ENCODE measurements at places on chromosomes 12 and 14.

- DNase-seq, result no peak
Observed at GRCh38 chr14:58994130-58994529, 194.3 kb upstream of the DAAM1 start.

DNA sequence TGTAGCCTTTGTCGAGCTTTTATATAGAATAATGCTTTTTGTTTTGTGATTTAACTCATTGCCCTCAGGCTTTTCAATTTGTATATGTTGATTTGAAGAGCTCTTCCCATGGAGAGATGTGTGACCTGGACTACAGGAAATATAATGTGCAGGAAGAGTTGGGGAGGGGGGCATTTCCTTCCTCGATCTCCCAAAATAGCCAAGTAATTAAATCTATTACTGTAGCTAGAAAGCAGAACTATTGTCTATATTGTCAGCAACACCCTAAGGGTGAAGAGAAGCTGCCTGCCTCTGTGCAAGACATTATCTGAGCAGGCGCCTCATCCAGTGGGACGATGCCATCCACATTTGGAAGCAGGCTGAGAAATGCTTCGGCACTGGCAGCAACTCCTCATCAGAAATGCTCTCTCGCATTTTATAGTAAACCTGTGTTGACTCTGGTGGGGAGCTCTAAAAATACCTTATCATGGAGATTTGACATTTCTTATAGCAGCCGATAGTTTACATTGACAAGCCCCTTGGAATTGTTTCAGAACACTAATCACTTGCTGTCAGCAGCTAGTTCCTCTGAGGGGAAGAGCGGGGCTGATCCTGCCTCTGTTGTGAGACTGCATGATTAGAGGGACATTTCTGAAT lies 392.5 kb upstream of the RGS6 start:
- DNase-seq, result peak; percentile 44

GRCh38 chr14:99181804-99182520 lies 90.0 kb downstream of the BCL11B start:
- no peak for DNase-seq

GRCh38 chr12:2539938-2540337 lies 254.8 kb upstream of the FKBP4 start:
- DNase-seq, result no peak

DNA sequence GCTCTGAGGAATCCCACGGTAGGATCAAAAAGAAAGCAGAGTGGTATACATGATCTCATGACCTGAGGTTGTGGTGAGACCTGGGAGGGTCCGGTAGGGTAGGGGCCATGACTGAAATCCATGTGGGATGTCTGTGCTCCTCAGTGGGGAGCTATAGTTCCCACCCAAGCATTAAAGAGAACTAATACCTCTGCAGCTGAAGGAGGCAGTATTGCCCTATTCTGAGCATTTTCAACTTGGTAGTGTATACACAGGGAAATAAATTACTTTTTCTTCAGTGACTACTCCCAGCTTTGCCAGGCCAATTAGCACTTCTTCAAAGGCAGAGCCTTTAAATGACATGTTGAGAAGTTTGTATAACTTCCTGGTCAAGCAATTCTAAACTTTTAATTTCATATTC lies 613.8 kb downstream of the KCNH5 start:
- DNase-seq, result no peak

DNA sequence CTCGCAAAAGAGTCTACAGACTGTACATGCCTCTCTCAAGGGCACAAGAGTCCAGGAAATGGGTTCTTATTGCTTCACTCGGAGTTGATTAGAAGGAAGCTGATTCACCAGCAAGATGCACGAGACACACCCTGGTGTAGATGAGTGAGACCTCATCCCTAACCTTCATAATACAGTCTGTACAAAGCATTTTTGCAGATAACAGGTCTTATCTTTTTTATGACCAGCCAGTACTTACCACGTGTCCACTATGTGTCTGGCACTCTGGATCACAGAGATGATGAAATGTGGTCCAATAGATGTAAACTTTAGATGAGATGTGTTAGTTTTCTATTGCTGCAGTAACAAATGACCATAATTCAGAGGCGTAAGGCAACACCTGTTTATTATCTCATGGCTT lies 53.4 kb upstream of the PWP1 start:
- no peak for DNase-seq

GRCh38 chr14:56808383-56809269 lies 1.7 kb downstream of the OTX2 start:
- no peak for DNase-seq

GRCh38 chr12:39413836-39414771 lies 28.8 kb downstream of the KIF21A start:
- no peak for DNase-seq

DNA sequence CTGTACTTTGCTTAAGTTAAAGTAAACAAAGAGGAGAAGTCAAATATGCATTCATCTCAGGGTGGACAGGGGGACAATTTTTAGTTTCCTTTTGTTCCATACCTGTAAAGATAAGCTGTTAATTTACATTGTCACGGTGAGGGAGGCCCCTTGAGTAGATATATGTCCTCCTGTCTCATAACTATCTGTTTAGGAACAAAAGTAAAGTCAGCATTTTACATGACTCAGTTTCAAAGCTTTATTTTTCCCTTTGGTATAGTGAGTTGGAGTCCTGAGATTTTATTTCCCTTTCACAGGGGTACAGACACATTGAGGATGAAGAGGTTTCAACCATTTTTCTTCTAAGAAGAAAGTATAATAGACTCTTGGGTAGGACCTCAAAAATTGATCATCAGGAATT lies 50.1 kb downstream of the TESPA1 start:
- no peak for DNase-seq

GRCh38 chr14:22448035-22448904 lies 140.8 kb downstream of the DAD1 start:
- no peak for DNase-seq

DNA sequence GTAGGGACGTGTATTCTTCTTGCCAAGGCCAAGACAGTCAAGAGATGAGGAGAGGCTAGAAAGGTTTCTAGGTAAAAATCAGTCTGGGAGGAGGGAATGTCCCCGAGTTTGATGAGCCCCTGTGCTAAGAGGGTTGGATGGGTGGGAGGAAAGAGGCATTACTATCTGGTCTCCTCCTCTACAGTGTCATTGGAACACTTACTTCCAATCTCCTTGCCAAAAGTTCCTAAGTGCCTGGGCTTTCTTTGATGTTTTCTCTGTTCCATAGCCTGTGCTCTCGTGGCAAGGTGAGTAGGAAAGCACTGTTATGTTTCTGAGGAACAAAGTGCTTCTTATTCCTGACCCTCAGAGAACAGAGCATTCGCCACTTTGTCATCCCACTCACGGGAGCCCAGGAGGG lies at the start of gene RNASE13:
Gene RNASE13, minus strand, starts transcription at position 101 of the 400 bp plus-strand sequence. CDS start 519 bp downstream, outside the sequence.
- DNase-seq, result no peak

DNA sequence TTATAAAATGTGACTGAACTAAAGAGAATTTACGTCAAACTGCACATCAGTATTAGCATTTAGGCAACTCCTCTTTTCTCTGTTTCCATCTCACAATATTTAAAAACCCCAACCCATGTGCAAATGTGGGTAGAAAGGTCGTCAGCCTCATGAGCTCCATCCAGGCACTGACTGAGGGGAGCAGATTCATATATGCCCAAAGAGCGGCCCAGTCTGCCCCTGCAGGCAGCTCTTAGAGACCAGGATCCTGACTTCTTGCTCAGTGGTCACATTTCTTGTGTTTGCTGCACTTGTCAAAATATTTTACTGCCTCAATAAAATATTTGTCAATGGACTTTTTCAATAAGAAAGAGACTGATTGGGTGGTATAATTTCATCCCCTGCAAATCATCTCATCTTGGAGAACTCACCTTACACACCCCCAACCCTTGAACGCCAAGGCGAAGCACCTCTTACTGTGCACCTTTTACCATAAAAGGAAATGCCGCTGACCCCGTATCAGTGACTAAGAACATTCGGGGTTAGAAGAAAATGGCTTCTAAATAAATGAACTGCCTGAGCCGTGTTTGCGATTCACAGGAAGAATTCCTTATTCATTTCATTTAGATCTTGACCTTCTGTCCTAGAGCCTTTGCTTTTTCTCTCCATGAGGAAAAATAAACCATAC lies 418.8 kb downstream of the BCL11B start:
- no peak for DNase-seq

- DNase-seq, result no peak
Observed at GRCh38 chr14:66758031-66758613, 250.2 kb downstream of the GPHN start.

GRCh38 chr14:98130691-98131090 lies 1141.3 kb downstream of the BCL11B start:
- DNase-seq, result no peak

DNA sequence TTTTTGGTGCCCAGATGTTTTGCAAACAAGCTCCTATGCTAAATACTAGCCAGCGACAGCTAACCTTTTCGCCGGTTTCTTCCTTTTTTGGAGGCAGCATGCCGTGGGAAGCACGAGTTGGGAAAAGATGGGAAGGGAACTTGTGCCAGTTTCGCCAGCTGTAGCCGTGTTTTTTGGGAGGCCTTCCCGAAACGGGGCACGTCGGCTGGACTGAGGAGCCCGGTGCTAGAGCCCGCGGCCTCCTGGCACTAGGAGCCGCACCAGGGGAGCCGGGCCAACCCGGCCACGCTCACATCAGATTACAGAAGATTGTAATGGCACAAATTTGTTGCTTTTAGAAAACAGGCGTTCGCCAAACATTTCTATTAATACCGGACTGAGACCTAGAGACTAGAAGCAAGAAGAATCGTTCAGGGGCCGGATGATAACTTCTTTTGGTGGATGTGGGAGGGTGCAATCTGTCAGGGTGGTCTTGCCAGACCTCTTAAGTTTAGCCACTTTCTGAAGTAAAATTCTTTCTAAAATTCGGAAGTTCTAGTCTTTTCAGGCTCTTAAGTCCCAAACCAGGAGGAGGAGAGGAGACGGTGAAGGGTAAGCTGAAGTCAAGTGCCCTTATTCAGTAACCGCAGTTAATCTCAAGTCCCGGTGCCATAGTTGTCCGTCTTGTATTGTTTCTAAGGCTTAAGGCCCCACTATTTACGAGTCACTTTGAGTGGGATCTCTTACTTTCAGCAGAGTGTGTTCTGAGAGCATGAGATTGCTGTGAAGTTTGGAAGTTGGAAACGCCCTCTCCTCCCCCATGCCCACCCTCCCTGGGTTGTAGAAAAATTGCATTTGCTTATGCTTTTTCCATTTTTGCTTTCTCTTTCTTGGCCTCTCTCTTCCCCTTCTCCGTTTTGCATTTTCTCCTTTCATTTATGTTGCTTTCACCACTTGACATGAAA lies 1.3 kb downstream of the RASSF3 start:
- DNase-seq, result no peak

GRCh38 chr12:96989916-96990315 lies 82.9 kb downstream of the NEDD1 start:
- DNase-seq, result no peak

DNA sequence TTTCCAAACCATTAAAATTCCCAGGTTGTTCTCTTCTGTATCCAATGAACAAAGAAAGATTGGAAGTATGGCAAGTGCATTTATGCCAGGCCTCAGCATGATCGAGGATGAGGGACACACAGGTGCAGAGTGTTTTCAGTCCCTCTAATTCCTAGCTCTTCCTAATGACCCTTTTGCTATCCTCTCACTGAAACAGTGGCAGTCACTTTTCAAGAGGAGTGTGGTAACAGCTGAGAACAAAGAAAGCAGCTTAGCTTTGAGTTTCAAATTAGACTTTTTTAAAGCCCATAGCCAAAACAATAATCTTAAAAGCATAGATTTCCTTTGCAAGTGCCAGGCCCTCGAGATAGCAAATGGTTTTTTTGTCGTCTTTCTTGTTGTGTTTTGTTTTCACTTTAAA lies 110.8 kb downstream of the KCNH5 start:
- no peak for DNase-seq

DNA sequence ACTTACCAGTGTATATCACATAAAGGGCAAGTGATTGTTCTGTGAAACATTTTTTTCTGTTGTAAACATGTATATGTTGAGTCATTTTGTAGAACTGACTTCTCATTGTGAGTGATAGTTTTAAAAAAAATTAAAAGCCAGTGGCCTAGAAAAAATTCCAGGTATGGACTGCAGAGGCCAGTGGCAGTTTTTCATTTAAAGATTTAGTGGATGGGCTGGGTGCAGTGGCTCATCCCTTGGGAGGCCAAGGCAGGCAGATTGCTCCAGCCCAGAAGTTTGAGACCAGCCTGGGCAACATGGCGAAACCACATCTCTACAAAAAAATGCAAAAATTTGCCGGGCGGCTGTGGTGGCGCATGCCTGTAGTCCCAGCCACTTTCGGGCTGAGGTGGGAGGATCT lies 84.7 kb upstream of the MDM1 start:
- no peak for DNase-seq

DNA sequence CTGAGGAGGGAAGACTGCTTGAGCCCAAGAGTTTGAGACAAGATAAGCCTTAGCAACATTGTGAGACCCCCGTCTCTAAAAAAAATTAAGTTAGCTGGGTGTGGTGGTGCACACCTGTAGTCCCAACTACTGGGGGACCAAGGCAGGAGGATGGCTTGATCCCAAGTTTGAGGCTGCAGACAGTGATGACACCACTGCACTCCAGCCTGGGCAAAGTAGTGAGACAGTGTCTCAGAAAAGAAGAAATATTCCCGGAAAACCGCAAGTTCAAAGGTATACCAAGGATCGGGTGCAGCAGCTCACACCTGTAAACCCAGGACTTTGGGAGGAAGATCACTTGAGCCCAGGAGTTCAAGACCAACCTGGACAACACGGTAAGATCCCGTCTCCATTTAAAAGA lies 5.8 kb downstream of the PTGES3 start:
- DNase-seq, result peak; percentile 9

- no peak for DNase-seq
Observed at GRCh38 chr12:107306141-107306659, 212.9 kb upstream of the CRY1 start.

DNA sequence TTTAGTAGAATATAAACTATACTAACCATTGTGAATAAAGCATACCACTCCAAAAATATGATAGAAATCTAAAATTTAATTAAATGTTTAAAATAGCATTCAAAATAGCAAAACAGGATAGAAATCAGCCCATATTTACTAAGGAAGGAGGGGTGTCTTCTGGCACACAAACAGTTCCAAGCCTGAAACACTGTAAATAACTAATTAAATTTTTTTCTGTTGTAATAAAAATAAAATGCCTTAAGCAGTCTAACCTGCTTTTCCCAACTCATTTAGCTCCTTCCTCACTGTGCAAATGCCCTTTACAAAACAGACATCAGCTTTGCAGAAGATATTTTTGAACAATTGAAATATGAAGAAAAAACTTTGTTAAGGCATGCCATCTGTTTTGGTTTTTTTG lies 707.1 kb upstream of the USP15 start:
- no peak for DNase-seq

- no peak for DNase-seq
Observed at GRCh38 chr12:52617403-52617785, 965 bp downstream of the KRT73 start.

DNA sequence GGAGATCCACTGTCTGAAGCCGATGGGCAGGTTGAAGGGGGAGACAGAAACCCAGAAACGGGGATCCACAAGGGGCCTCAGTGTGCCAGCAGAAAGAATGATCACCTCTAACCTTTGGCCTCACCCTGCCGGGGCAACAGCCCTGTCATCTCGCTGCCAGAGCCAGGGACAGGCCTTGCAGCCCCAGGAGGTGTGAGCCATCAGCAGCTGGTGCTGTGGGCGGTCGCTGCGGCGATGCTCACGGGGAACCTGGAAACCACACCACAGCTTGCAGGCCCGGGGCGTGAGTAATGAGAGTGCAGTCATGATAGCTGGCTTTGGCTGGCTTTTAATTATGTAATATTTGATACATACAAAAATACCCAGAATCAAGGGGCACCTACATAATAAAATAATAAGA lies 4.7 kb upstream of the TTC7B start:
- peak; percentile 47 for DNase-seq
